Stimulated activated CD8-positive, alpha-beta memory T cell treated with anti-CD3 and anti-CD28 coated beads, Interleukin-7, amount 100 ng/mL, for 1 hour (primary cell): ENCODE measurements at places on chromosomes 4 and X.
A peak's percentile ranks its signal among the peaks of the same experiment; 100 is the strongest.

GRCh38 chrX:78106651-78106986 is 2.6 kb downstream of the PGK1 start:
- no peak for DNase-seq

GRCh38 chrX:44828008-44828605 is 15.7 kb upstream of the DUSP21 start:
- DNase-seq: no peak

DNA sequence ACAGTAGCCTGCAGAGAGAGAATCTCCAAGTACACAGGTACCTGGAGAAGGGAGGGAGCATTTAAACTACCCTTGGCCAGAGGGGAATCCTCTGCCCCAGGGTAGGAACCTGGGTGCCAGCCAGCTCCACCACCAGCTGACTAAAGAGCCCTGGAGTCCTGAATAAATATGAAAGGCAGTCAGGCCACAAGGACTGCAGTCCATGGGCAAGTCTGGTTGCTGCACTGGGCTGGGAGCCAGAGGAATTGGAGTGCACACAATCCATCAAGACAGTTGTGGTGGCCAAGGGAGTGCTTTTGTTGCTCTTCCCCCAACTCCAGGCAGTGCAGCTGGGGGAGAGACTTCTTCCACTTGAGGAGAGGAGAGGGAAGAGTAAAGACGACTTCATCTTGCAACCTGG is 172.5 kb downstream of the HNRNPD start:
- DNase-seq: no peak

DNA sequence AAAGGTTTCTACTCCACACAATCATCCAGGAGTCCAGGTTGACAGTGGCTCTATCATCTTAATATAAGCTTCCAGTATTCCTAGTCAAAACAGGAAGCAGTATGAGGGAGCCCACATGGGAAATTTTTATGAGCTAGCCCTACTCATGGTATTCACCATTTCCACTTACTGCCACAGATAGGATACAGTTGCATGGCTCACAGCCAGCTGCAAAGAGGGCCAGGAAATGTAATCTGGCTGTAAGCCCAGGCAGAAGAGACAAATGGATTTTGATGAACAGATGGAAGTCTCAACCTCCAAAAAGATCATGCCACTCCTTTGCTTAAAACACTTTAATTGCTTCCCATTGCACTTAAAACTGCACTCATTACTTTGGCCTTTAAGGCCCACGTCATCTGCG is 150.6 kb downstream of the ADAMTS3 start:
- no peak for DNase-seq

DNA sequence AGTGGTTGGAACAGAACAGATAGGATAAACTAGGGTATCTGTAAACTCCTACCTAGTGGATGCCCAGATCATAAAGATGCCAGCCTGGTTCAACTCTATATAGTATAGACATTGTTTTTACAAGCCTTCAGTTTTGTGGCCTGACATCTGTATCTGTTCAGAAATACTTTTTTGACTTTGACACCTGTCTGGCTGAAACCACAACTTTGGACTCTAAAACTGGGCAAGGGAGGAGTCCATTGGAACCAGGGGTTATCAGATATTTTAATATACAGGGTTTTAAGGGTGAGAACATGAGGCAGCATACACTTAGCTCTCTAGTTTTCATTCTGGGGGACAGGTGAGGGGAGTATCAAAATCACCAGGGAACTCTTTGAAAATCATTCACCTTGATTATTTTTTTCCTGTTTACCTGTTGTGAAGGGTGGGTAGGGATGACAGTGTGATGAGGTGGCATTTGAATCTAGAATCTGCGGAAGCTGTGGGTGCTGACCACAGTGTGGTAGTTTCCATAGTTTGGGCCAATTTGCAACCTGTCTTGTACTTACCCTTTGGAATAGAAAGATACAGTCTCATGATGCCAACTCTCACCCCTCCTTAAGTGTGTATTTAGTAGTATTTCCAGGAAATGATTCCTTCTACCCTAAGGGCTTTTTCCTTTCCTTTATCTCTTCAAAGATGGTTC is 20.6 kb downstream of the GAB1 start:
- DNase-seq: no peak

DNA sequence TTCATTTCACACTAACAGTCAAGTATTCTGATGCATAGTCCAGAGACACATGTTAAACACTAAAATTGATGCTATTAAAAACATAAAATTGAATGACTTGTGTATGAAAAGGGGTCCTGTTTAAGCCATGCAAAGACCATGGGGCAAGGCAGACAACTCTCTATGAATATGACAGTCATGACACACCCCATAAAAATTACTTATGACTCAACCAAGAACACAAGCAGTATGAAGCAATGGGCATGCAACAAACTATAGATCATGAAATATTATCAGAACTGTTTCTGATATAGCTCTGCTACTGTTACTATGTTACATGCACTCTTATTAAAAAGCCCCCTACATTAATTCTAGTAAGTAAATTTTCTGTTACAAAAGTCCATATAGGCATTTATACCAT is 57.5 kb upstream of the ZCCHC13 start:
- DNase-seq: no peak

- no peak for DNase-seq
Measured at GRCh38 chr4:8821151-8821950, 50.3 kb downstream of the HMX1 start.

DNA sequence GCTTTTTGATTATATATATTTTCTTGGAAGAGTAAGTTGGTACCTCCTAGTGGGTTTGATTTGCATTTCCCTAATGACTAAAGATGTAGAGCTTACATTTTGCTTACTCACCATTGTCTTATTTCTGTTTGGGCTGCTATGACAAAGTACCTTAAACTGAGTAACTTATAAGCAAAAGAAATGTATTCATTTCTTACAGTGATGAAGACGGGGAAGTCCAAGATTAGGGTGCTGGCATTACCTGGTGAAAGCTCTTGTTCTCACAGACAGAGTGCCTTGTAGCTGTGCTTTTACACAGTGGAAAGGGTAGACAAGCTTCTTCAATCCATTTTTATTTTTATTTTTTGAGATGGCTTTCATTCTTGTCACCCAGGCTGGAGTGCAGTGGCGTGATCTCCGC is 229.2 kb upstream of the AGA start:
- no peak for DNase-seq

DNA sequence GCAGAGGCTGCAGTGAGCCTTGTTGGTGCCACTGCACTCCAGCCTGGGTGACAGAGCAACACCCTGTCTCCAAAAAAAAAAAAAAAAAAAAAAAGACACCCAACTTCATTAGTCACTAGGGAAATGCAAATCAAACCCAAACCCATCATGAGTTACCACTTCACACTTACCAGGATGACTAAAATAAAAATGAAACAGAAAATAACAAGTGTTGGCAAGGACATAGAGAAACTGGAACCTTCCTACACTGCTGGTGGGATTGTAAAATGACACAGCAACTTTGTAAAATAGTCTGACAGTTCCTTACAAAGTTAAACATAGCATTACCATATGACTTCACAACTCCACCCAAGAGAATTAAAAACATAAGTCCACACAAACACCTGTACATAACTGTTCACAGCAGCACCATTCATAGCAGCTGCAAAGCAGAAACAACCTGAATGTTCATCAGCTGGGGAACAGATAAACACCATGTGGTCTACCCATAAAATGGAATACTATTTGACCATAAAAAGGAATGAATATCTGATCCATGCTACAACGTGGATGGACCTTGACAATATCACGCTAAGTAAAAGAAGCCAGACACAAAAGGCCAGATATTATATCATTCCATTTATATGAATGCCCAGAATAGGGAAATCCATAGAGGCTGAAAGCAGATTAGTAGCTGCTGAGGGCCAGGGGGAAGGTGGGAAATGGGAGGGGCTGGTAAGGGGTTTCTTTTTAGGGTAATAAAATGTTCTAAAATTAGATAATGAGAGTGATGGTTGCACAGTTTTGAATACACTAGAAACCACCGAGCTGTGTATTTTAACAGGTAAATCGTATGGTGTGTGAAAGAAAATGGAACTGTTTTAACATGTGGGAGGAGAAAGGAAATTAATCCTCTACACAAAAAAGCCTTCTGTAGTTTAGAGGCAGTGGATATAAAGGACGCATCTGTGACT is 18.3 kb downstream of the CD99L2 start:
- DNase-seq: no peak

- DNase-seq: no peak
Measured at GRCh38 chrX:100445593-100445992, 35.5 kb upstream of the PCDH19 start.

- no peak for DNase-seq
Measured at GRCh38 chrX:78661836-78662235, 2.7 kb upstream of the RTL3 start.

- DNase-seq: no peak
Measured at GRCh38 chr4:41466249-41466648, 71.7 kb upstream of the LIMCH1 start.

GRCh38 chrX:111098874-111099273 is 2.9 kb downstream of the PAK3 start:
- peak; percentile 17 for DNase-seq

DNA sequence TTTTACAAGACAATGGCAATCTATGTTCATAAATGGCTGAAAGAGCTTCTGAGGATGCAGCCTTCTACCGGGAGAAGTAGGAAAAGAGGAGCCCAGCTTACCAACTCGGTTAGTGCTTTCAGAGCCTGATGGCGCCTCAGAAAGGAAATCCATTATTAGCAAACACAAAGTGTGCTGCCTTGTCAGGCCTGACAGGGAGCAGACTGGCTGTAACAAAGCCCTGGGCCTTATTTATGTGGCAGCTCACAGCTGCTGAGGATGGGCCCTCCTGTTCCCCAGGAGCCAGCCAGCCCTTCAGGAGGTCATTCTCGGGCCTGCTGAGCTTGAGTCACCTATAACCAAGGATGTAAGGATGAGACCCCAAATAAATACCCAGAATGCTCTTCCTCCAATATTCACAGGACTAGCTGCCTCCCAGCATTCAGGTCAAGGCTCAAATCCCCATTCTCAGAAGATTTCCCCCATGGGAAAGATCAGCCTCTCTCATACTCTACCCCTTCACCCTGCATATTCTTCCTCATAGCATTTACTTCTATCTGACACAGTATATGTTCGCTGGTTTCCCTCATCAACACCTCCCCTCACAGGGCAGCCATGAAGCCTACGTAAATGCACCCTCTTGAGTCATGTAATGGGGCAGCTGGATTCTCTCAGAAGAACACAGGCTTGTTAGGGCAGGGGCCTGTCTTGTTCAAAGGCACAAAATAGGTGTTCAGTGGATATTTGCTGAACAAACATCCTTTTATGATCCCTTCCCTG is 227.0 kb upstream of the RASGEF1B start:
- no peak for DNase-seq

DNA sequence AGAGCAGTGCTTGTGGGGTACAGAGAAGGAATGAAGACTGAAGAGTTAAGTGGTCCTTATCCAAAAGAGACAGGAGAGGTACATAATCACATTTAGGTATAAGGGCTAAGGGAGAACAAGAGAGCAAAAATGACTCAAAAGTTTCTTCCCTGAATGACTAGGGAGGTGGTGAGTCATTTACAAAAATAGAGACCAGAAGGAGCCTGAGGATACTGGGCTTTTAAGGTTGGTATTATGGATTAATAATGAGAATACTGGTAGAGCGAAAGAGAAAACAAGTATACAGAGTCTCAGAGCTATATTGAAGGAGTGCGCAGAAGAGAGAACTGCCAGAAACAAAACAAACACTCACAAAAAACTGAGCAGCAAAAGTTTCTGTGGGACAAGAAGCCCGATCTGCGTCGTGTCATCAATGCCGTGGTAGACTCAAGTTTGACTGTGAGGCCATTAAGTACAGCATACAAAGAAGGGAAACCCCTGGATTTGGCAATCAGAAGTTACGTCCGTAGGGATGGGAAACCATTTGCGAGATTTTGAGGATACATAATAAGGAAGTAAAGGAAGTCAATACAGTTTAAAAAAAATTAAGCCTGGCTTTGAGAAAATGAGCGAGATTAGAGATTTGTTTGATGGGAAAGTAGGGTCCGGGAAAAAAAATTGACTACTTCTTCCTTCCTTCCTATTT is 129.1 kb upstream of the STIM2 start:
- no peak for DNase-seq

GRCh38 chrX:109601486-109601885 is 23.5 kb downstream of the KCNE5 start:
- no peak for DNase-seq

GRCh38 chr4:139858436-139859205 is 193.0 kb downstream of the MGST2 start:
- no peak for DNase-seq

GRCh38 chr4:145098675-145099037 is 545 bp downstream of the ABCE1 start:
- DNase-seq: peak; percentile 5

- DNase-seq: no peak
Measured at GRCh38 chr4:142345924-142346323, 500.2 kb downstream of the INPP4B start.

- DNase-seq: no peak
Measured at GRCh38 chr4:68630371-68630770, 40.1 kb downstream of the UGT2B15 start.

GRCh38 chrX:110226931-110227330 is 91.0 kb downstream of the AMMECR1 start:
- no peak for DNase-seq

GRCh38 chr4:105060628-105061027 is 86.0 kb upstream of the TET2 start:
- DNase-seq: no peak

GRCh38 chrX:2698604-2699003 is 7.5 kb downstream of the CD99 start:
- no peak for DNase-seq
